Upper lobe of right lung (tissue), 1 donor: ENCODE measurements at places on chromosomes 7 and 10. TPM values are rescaled to one million over a fixed set of nuclear protein-coding genes. Genes with fewer than 3 reads are reported as not detected.

MRLN gene
- not detected for total RNA-seq

SRI gene
- total RNA-seq, result 115 TPM

GPRIN2 gene
- total RNA-seq, result 56.2 TPM

SUGCT gene
- total RNA-seq, result 4.1 TPM

HHEX gene
- 12.2 TPM for total RNA-seq

ARF5 gene
- total RNA-seq, result 92.9 TPM

FOXI2 gene
- not detected for total RNA-seq

ASB4 gene
- total RNA-seq, result 0.49 TPM

IL2RA gene
- 4.3 TPM for total RNA-seq

AKR1C8 gene
- total RNA-seq, result 0.55 TPM

ITGA8 gene
- total RNA-seq, result 33.9 TPM

NEURL1 gene
- total RNA-seq, result 0.64 TPM

DNAJC1 gene
- total RNA-seq, result 32.7 TPM

ABCC2 gene
- total RNA-seq, result 1.1 TPM

DUSP5 gene
- 24.0 TPM for total RNA-seq

IDI2 gene
- not detected for total RNA-seq

HOXA2 gene
- total RNA-seq, result 2.1 TPM

UPK3BL1 gene
- 39.4 TPM for total RNA-seq

TRPV5 gene
- total RNA-seq, result not detected

FAM131B gene
- total RNA-seq, result 0.90 TPM

ADRB1 gene
- total RNA-seq, result 18.6 TPM

ERVW-1 gene
- total RNA-seq, result not detected

GLI3 gene
- total RNA-seq, result 17.5 TPM

UMAD1 gene
- total RNA-seq, result 18.0 TPM

IL6 gene
- total RNA-seq, result 6.5 TPM

SPDYE2 gene
- not detected for total RNA-seq

HMX3 gene
- total RNA-seq, result not detected

RTKN2 gene
- total RNA-seq, result 93.7 TPM

BEND7 gene
- total RNA-seq, result 31.1 TPM

PTPRZ1 gene
- 3.6 TPM for total RNA-seq

SVIL gene
- 106 TPM for total RNA-seq

PNLIP gene
- total RNA-seq, result not detected

OLAH gene
- 0.93 TPM for total RNA-seq

RSPH10B2 gene
- not detected for total RNA-seq

PRRT4 gene
- 0.26 TPM for total RNA-seq

FRAT2 gene
- 20.4 TPM for total RNA-seq

AKR1D1 gene
- total RNA-seq, result not detected

CDK14 gene
- 47.2 TPM for total RNA-seq

FAM171A1 gene
- total RNA-seq, result 17.3 TPM

KCND2 gene
- total RNA-seq, result 0.61 TPM

MCM7 gene
- total RNA-seq, result 48.7 TPM

CNTNAP2 gene
- 0.41 TPM for total RNA-seq

MYPN gene
- not detected for total RNA-seq

PAX4 gene
- total RNA-seq, result not detected

CNNM1 gene
- 0.69 TPM for total RNA-seq

PDK4 gene
- total RNA-seq, result 156 TPM

CDK1 gene
- 3.4 TPM for total RNA-seq
